ENCODE measurements at places on chromosomes 3 and 15.

GRCh38 chr15:96733721-96734120 is 403.2 kb downstream of the NR2F2 start:
- no peak for DNase-seq

- no peak for DNase-seq
Measured at GRCh38 chr15:79007066-79007465, 62.2 kb upstream of the CTSH start.

GRCh38 chr3:160049038-160049437 is 60.4 kb downstream of the IL12A start:
- no peak for DNase-seq

- no peak for DNase-seq
Measured at GRCh38 chr3:193848547-193848946, 255.5 kb downstream of the OPA1 start.

- no peak for DNase-seq
Measured at GRCh38 chr15:62972814-62973213, 69.7 kb upstream of the TPM1 start.

- DNase-seq: no peak
Measured at GRCh38 chr3:187673012-187673411, 2.8 kb upstream of the SST start.

DNA sequence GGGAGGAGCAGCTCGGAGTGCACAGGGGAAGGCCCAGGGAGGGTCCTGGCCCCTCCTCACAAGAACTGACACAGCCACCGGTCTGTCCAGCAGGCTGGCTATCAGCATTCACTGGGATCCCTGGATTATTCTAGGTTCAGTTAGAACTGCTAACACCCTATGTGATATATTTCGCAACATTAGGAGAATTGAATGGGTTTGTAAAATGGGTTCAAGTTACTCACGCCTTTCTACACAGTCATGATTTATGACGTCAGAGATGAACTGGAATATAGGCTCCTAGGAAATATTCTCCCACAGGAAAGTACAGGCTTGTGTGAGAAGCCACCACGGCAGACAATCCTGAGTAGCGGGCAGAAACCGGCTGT is 969 bp upstream of the BSN start:
- DNase-seq: no peak

DNA sequence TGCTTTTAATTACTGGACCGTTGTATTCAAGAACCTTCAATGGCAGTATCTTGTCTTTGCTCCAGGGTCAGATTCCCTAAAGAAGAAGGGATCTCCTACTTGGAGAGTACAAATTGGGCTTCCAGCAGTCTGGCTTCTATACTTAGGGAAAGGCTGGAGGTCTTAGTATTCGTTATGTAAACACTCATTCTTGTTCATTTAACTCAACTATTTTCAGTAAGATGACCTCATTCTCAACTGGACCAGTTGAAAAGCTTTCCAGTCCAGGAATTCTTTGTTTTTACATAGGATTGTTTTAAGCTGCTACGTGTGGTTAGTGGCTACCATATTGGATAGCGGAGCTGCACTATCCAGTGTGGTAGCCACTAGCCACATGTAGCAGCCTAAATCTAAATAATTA is 4.6 kb downstream of the SENP5 start:
- no peak for DNase-seq

GRCh38 chr3:67804578-67804977 is 150.2 kb upstream of the SUCLG2 start:
- no peak for DNase-seq

- DNase-seq: no peak
Measured at GRCh38 chr3:105866656-105867653, 1.9 kb downstream of the CBLB start.

GRCh38 chr3:190385731-190386688 is 2.0 kb upstream of the CLDN16 start:
- DNase-seq: no peak

DNA sequence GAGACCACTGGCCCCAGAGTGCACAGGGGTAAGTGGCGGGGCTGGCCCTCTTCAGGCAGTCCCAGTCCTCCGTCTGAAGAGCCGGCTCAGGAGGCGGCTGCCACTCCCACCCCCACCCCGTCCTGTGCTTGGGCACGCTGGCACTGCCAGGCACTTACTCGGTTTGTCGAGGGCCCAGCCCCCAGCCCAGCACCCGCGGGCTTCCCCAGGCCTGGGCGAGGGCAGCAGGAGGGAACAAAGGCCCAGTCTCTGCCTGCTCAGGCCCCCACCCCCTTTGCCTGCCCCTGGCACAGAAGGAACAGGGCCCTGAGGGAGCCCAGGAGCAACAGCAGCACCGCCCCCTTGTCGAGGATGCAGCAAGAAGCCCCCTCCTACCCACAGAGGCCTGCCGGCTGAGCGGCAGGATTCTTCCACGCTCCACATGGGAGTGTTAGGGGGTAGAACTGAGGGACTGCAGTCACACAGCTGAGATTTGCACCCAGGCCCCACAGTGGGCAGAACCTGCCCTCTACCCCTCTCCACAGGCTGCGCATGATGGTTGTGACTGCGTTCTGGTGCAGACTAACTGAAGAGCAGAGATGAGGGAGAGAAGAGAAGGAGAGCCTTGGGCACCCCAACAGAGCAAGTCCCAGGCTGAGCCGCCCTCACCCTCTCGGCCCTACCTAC is 8.9 kb downstream of the DUSP7 start:
- DNase-seq: no peak

- DNase-seq: no peak
Measured at GRCh38 chr3:174498638-174499037, 360.5 kb upstream of the NAALADL2 start.

- DNase-seq: no peak
Measured at GRCh38 chr3:177476495-177476894, 279.2 kb upstream of the TBL1XR1 start.

DNA sequence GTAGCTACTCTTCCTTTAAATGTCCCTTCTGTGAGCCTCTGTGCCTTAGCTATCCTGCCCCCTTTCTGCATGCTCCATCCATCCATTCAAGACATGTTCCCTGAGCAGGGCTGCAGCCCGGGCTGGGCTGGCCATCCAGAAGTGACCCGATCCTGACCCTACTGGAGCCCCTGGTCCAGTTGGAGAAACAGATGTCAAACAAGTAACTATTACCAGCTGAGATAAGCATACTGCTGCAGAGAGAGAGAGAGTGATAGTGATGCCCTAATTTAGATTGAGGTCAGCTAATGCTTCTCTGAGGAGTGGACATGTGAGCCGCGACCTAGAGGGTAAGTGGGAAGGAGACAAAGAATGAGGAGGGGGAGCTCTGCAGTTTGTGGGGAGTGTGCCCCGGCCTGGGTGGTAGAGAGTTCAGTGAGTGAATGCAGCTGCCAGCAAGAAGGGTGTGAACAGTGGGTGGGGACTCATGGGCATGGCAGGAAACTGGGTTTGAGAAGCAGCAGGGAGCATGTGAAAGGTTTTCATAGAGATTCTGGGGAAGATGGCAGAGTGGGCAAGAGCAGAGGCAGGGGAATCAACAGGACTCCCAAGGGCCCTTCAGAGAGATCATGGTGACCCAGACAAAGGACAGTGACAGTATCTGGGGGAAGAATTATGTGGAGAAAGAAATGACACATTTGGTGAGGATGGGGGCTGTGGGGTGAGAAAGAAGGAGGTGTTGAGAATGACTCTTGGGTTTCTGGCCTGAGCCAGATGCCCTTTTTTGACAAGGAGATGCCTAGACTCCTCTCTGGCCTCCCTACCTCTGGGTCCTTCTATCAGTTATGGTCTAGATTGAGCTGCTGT is 44.9 kb downstream of the CHCHD6 start:
- DNase-seq: no peak

- no peak for DNase-seq
Measured at GRCh38 chr3:156300929-156301840, 180.8 kb downstream of the KCNAB1 start.

DNA sequence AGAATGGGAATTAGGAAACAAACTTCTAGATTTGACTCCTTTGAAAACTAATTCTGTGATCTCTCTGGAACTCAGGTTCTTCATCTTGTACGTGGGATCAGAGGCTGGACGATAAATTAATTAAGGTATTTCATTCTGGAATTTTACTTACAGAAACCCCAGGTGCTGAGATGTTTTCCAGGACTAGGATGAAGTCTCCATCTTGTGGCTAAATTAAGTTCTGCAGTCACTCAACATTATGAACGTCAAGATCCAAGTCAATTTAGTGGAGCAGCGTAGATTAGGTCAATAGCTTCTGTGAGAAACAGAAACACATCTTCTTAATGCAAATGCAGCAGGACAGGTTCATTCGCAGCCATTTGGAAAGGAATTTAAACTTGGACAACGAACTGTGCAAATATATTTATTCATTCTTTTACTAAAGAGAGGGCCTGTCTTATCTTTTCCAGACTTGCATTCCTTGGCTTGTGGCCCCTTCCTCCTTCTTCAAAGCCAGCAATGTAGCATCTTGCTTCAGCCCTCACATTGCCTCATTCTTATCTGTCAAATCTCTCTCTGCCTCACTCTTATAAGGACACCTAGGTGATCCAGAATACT is 26.7 kb upstream of the TMC3 start:
- no peak for DNase-seq
